Stimulated activated CD8-positive, alpha-beta memory T cell treated with anti-CD3 and anti-CD28 coated beads, Interleukin-4, amount 100 ng/mL, for 1 hour (primary cell): ENCODE measurements at places on chromosomes 1 and 21.

GRCh38 chr1:22320587-22321344 lies 130.9 kb upstream of the ZBTB40 start:
- no peak for DNase-seq

GRCh38 chr1:64440183-64440826 lies 29.6 kb upstream of the CACHD1 start:
- no peak for DNase-seq

DNA sequence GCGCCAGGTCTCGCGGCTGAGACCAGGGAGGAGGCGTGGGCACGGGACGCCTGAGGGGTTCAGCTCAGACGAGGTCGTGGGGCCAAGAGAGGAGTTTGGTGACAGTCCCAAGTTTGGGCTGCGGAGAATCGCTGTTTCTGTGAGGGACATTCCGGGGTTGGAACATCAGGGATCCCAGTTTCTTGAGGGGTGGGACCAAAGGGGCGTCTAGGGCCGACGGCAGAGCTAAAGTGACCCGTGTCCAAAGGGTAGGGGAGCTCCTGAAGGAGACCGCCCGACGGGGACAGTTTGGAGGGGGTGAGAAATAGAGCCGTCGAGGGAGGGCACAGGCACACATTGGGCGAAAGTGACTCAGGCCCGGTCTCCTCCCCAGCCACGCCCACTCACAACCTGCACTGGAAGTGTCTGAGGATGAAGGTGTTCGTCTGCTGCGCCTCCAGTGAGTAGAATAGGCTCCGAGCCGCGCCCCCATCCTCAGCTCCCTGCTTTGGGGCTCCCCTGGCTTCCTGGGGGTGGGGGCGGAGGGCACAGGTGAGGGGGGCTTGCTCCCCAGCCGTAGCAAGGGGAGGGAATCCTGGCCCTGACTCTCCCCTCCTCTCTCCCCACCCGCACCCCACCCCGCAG lies 7.0 kb downstream of the EFNA3 start:
- DNase-seq = no peak

DNA sequence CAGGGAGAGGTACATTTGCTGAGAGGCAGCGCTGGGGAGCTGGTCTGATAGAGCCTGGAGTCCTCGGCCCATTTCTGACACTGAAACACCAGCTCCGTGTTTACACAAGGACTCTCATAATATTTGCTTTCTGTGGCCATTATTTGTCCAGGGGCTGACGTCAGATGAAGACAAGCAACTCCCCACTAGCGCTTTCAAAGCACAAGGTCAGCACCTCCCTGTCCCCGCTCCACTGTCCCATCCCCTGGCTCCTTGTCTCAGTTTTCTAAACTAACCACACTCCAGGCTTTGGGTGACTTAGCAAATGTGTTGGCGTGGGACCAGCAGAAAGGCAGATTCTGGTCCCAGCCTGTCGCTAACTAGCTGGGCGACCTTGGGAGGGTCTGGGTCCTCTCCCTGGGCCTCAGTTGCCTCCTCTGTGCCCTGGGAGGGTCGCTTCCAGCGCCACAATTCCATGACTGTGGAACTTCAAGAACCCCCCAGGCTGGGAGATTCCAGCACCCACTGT lies 37.4 kb upstream of the ZBTB40 start:
- no peak for DNase-seq

DNA sequence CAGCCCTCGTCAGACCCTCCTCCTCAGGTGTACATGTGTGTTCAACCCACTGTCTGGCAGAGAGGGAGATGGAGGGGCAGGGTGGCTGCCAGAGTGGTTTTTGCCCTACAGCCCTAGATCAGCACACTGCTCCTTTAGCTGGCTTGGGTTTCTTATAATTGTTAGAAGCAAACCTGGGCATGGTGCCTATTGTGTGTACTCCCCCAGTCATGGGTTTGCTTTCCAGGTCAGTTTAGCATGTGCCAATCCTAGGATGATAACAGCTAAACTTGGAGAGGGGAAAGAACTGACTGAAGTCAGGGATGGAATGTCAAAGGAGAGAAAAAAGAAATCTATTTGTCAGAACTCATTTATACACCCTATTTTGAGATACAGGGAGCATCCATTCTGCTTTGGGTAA lies 63.3 kb downstream of the UCK2 start:
- no peak for DNase-seq

- no peak for DNase-seq
Observed at GRCh38 chr1:53272349-53272748, 34.0 kb upstream of the MAGOH start.

GRCh38 chr1:2482588-2482987 lies 6.5 kb downstream of the PLCH2 start:
- no peak for DNase-seq

- DNase-seq = no peak
Observed at GRCh38 chr1:184170719-184171118, 119.2 kb downstream of the TSEN15 start.

DNA sequence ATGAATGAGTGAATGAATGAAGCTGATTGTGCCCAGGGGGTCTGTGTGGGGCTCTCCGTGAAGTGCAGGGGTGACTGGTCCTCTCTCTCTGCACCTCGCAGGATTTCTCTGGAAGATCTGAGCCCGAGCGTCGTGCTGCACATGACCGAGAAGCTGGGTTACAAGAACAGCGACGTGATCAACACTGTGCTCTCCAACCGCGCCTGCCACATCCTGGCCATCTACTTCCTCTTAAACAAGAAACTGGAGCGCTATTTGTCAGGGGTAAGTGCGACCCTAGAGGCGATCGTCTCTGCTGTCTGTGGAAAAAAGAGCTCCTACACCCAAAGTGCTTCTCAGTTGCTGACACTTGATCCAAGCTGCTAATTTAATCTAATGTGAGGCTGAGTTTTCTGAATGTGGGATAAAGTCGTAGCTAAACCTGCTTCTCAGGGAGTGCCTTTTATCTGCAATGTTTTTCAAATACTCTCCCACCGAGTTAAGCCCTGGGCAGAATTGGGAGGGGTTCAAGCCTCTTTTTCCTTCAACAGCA lies 101.7 kb downstream of the HUNK start:
- DNase-seq = no peak

GRCh38 chr1:163161337-163161736 lies 41.4 kb downstream of the RGS5 start:
- no peak for DNase-seq

GRCh38 chr1:24190983-24191461 lies 3.9 kb upstream of the IFNLR1 start:
- DNase-seq = no peak

GRCh38 chr1:202189001-202189790 lies 4.4 kb upstream of the LGR6 start:
- peak; percentile 64 for DNase-seq

DNA sequence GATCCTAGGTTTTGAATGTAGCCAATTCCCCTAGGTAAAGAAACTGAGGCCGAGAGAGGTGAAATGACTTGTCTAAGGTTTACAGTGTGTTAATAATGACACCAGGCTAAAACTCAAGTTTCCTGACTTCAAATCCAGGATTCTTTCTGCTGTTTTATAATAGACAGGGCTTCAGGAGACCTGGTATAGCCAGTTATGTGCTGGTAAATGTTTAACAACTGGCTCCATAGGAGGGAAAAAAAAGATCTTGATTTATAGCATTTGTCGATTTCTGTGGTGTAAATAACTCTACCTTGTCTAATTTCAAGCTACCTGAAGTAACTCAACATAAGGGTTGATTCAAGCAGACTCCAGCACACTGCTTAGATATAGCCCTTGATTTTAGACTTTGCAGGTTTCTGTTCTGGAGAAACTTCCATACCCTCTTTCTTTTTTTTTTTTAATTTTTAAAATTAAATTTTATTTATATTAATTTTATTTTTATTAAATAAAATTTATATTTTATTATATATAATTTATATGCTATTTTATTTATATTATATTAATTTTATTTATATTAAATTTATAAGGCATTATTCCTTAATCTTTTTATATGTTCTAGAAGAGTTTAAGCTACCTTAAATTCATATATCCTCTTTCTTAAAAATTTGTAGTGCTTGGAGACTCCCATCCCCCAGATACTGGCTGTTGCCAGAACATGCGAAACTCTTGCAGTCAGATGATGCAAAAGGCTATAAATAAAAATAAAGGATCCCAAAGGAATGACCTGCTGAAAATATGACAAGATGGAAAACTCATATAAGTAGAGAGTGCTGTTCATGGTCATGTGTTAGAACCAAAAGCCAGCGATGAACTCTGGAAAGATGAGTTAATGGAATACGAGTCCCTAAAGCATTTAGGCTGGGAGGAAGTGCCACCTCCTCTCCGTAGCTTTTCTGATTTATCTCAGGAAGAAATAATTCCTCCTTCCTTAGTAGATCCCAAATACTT lies 35.4 kb upstream of the SRSF10 start:
- DNase-seq = no peak

- no peak for DNase-seq
Observed at GRCh38 chr1:215160351-215160750, 77.8 kb downstream of the KCNK2 start.

DNA sequence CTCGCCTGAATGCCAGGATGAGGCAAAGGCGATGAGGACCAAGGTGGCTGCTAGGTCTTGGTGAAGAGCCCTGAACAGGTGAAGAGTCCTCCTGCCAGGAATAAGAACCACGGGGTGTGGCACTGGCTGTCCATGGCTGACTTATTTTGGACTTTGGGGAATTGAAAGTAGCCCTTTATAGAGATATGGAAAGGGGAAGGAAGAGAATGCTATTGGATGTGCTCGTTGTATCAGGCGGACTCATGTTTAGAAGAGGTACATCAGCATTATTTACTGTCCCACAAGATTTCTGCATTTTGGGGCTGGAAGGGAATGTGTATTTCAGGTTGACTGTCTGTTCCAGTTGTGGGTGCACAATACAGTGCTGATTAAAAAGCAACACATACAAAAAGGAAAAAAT lies 465.8 kb downstream of the DSCAM start:
- no peak for DNase-seq

DNA sequence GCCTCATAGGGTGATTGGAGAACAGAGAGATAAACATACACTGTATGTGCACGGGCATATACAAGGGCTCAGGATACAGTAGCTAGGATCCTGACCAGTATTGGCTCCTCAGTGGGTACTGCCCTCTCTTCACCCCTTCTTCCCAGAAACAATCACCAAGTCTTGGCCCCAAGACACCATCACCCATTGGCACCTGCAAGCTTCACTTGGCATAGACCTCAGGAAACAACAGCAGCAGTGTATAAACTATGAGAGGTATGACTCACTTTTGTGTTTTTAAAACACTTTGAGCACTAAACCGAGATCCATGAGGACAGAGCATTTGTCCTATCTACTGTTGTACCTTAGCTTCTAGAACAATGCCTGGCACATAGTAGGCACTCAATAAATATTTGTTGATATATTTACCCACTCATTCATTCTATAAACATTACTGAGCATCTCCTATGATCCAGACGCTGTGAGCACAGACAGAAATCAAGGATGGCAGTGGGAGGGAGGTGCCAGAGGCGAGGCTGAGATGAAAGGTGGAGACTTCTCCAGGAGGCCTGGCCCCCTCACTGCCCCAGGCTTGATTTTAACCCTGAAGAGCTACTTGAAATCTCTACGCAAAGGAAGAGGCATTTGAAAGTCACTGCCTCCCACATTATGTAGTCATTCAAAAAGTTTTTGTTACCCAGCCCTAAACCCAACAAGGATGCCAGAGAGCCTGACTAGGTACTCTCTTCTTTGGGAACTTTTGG lies 95.2 kb downstream of the CAMK2N1 start:
- DNase-seq = no peak

GRCh38 chr1:218775501-218776021 lies 398.1 kb upstream of the LYPLAL1 start:
- no peak for DNase-seq

DNA sequence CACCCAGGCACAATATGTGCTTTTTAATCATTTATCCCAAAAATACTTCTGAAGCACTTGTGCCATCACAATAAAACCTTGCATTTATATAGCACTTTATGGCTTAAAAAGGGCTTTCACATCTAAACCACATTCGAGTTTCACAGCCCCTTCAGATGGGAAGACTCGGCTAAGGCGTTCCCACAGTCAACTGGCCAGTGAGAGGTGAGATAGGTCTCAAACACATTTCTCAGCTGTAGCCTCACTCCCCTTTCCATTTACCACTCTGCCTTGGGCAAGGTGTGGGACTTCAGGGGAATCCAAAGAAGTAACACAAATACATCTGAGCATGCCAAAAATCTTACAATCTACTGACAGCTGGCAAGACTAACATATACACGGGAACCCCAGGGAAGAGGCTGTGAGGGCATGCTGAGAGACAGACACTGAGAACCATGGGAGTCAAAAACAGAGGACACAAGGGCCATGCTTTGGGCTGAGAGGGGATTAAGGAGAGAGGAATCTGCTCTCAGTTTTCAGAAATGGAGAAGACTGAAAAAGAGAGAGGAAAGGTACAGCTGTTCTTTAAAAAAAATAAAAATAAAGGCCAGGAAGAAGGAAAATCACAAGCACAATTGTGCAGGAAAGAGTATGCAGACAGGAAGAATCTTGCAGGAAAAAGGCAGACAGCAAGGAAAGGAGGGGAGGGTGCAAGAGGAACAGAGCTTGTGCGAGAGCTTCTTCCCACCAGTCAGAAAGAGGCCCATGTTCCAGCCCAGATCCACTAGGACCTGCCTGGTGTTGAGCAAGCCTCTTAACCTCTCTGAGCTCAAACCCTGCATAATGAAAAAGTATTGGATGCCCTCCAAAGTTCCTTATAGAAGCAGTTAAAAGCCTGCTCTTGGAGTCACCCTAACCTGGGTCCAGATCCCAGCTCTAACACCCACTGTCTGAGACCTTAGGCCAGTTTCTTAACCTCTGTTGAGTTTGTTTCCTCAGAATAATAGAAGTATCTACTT lies 73.5 kb downstream of the JAK1 start:
- DNase-seq = no peak

GRCh38 chr1:63746129-63746864 lies 27.5 kb upstream of the ROR1 start:
- DNase-seq = no peak

DNA sequence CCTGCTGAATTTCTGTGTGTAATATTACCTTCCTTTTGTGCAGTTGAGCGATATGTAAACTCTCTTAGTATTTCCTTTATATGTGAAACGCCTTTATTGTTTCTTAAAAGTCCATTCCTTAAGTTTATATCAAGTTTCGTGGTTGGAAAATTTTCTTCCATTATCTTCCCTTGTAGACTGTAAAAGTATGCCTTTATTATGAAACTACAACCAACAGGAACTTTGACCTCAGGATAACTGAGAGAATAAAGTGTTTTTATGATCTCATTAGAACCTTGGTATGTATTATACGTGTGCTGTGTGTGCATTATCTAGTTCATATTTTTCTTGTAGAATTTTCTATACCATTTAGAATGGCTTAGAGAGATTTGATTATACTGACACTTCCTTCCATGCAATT lies 3.1 kb upstream of the CDC14A start:
- DNase-seq = no peak

GRCh38 chr1:204287466-204287891 lies 72.2 kb downstream of the PLEKHA6 start:
- DNase-seq = no peak

- no peak for DNase-seq
Observed at GRCh38 chr21:41730367-41730765, 36.5 kb downstream of the RIPK4 start.

GRCh38 chr1:47814612-47815395 lies 182.4 kb downstream of the TRABD2B start:
- no peak for DNase-seq

- DNase-seq = no peak
Observed at GRCh38 chr1:232689711-232690110, 59.8 kb upstream of the SIPA1L2 start.
